ENCODE measurements at places on chromosomes 1 and 21. TPM values are rescaled to one million over a fixed set of nuclear protein-coding genes. Genes with fewer than 3 reads are reported as not detected.

GRCh38 chr1:179164494-179164893, 65.0 kb downstream of the ABL2 start:
- no peak for DNase-seq

HRNR gene
- 2.3 TPM for polyA plus RNA-seq

GRCh38 chr1:232792949-232793348, 12.3 kb upstream of the MAP10 start:
- no peak for DNase-seq

GRCh38 chr21:39064325-39065012, 118.8 kb downstream of the PSMG1 start:
- no peak for DNase-seq

GRCh38 chr1:95309031-95309471, 75.0 kb downstream of the RWDD3 start:
- DNase-seq = no peak

GRCh38 chr1:9128520-9129265, at the start of gene GPR157:
TSS of gene GPR157 (minus strand) at chr1:9129102. CDS start at chr1:9129027, 75 bp downstream.
- no peak for DNase-seq

- DNase-seq = no peak
Measured at GRCh38 chr21:28442624-28443023, 550.1 kb downstream of the LTN1 start.

RNASEL gene
- 13.0 TPM for polyA plus RNA-seq

TGFB2 gene
- polyA plus RNA-seq = 14.2 TPM

CLCNKA gene
- 13.5 TPM for polyA plus RNA-seq

DNA sequence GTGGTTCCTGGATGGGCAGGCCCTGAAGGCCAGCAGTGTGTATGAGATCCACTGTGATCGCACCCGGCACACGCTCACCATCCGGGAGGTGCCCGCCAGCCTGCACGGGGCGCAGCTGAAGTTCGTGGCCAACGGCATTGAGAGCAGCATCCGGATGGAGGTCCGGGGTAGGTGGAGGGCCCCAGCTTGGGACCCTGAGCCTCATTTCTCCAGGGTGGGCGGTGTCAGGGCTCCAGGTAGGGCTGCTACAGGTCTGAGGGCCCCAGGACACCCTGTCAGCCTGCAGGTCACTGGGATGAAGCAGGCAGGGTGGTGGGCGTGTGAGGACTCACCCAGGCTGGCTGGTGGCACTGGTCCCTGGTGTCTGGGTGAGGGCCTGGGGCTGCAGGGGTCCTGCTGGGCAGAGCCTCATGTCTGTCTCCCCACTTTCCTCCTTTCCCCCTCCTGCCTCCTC, 7.8 kb downstream of the OBSCN start:
- no peak for DNase-seq

- DNase-seq = no peak
Measured at GRCh38 chr21:43571976-43572375, 87.3 kb downstream of the HSF2BP start.

- no peak for DNase-seq
Measured at GRCh38 chr1:15469361-15469760, 6.5 kb upstream of the CELA2B start.

- DNase-seq = no peak
Measured at GRCh38 chr1:45864167-45865106, 61.0 kb downstream of the MAST2 start.

EXTL1 gene
- 1.5 TPM for polyA plus RNA-seq

DNA sequence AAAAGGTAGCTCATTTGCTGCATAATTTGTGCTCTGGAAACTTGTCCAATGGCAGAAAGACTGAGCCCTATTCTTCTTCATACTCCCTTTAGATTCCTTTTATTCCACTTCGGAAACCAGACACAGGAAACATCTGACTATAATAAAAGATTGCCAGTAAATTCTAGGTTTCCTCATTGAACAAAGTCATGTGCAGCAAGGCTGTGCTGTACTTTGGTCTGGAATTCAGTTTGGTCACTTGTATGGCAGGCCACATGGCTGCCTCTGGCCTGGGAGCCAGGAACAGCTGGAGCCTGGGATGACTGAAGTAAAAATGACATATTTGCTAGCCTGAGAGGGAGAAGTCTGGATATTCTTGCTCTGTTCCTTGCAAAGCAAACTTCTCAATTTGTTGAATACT, 79.6 kb downstream of the ST3GAL3 start:
- DNase-seq = no peak

DNA sequence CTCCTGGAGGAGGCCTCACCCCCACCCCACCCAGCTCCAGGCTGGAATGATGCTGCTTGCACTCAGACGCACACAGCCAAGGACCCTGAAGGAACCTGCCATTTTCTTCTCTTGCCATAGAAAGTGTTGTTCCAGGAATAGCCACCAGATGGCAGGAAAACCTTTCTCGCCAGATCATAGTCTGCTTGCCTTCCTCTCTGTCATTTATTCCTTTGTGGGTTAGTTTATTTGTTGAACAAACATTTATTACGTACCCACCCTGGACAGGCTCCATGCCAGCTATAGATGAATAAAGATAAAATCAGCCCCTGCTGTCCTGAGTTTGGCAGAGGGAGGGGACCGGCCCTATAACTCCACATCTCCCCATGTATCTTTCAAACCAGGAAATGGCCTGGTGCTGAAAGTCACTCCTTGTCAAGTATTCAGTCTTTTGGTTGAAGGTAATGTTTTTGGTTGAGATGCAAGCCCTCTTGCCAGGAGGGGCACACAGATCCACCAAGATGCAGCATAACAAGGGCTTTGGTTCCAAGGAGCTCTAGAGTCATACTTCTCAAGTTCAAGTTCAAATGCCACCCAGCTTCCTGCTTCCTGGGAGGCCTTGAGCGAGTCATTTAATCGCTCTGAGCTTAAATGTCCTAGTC, 7.0 kb upstream of the KCNC4 start:
- DNase-seq = peak; percentile 48

DNA sequence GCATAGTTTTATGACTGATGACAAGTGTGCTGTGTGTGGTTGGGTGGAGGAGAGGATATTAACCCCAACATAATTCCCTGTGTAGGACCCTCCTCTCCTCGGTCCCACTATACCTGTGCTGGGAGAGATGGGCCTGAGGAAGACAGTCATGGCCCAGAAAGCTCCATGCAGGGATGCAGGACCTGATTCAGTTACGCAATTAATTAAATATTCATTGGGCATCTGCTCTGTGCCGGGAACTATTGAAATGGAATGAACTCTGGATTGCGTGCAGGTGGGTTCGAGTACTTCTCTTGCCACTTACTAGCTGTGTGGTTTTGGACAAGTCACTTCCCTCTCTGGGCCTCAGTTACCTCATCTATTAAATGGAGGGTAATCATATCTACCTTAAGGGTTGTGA, 74.6 kb downstream of the CD247 start:
- DNase-seq = no peak

DNA sequence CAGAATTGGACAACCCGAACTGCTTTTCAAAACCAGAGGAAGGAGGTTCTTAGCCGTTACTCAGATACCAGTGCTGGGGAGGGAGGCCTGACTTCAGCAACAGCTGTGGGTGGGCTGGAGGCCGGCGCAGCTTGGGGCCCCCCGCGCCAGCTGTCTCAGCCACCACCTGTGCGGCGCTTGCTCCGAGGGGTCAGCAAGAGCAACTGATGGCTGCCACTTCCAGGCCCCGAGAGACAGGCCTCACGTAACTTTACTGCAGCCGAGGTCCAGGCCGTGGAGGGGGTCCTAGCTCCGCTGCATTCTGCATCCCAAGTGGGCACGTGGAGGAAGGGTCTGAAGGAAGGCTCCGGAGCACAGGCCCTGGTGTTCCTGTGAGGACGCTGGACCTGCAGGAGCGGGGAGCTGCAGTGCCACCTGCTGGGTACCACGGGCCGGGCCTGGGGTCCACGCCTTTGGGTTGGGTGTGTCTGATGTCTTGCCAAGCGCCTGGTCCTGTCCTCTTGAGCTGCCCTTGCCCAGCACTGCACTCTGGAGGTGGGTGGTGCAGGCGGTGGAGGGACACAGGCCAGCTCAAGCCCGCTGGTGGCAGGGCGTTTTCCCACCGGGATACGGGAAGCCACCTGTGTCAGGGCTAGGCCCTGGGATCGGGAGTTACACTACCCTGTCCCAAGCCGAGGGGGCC, 9.8 kb downstream of the THAP3 start:
- DNase-seq = no peak

DNA sequence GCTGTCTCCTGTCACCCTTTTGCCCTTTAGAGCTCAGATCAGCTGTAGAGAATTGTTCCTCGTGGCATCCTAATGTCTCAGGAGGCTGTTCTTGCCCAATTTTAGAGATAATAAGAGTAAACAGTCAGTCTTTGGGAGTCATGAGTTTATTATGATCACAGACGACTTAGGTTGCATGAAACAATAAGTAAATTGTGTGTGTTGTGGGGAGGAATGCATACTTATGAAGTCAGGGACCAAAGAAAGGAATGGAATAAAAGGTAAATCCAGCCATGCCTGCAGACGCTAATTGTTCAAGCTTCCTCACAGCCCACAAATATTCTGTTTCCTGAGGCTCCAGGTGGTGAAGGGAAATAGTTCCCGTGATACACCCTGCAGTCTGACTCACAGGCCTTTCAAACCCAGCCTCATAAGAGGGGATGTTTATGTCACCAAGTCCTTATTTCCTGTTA, 897 bp downstream of the EPHX4 start:
- DNase-seq = no peak

GRCh38 chr1:179793281-179793680, 50.2 kb downstream of the FAM163A start:
- DNase-seq = no peak

ITLN1 gene
- polyA plus RNA-seq = 0.67 TPM

DNA sequence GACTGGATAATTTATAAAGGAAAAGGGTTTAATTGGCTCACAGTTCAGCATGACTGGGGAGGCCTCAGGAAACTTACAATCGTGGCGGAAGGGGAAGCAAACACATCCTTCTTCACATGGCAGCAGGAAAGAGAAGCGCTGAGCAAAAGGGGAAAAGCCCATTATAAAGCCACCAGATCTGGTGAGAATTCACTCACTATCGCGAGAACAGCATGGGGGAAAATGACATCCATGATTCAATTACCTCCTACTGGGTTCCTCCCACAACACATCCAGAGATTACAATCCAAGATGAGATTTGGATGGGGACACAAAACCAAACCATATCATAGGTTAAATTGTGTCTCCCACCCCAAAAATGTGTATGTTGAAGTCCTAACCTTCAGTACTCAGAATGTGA, 491.7 kb downstream of the SETD4 start:
- DNase-seq = no peak
